ENCODE measurements at places on chromosomes 2 and 18. TPM values are rescaled to one million over a fixed set of nuclear protein-coding genes. Genes with fewer than 3 reads are reported as not detected.
A peak's percentile ranks its signal among the peaks of the same experiment; 100 is the strongest.

GRCh38 chr2:217950401-217950871, 52.4 kb downstream of the TNS1 start:
- no peak for DNase-seq

GRCh38 chr2:152647552-152647951, 69.7 kb downstream of the PRPF40A start:
- DNase-seq: no peak

DNA sequence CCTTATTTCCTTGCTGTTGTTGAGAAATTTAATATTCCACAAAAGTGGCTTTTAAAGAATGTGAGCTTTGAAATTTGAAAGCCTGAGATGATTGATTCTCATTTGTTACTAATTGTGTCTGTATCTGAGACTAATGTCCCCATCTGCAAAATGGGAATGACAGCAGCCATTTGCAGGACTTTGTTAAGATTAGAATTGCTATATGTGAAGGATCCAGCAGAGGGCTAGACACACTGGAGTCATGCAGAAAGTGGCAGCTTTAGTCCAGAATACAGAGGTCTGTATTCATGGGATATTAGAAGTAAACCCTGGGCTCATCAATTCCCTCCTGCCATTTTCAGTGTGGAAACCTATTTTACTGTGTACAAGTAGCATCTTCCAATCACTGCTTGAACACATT, 296.5 kb upstream of the GYPC start:
- peak; percentile 15 for DNase-seq

- no peak for DNase-seq
Measured at GRCh38 chr2:116586328-116586689, 1228.2 kb upstream of the DDX18 start.

DNA sequence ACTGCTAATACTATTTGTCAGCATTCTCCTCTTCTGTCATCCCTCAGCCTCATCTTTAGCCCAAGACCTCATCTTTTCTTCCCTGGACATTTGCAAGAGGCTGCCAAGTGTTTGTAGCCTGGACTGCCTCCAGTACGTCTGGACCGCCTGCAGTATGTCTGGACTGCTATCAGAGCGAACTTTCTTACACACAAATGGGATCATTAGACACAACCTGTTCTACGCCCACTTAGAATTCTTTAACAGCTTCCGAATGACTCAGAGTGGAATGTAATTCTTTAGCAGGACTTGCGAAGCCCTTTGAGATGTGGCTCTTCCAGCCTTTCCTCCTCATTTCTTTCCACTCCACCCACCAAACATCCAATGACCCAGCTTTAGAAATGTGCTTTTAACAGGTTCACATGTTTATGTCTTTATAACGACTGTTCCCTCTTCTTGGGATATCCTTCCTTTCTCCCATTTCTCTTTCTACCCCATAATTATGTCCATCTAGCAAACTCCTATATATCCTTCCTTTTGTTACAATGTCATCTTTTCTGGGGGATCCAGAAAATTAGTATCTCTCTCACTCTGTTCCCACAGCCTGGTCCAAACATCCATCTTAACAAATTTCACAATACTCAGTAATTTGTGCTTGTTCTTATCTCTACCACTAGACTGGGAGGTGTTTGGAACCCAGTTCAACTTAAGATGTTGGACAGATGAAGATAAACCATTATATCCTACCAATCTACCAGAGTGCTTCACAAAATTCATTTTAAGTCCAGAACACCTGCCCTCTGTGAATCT, 171.3 kb upstream of the PGAP1 start:
- DNase-seq: no peak

Gene GPR75
- polyA plus RNA-seq: 1.9 TPM

Gene STARD6
- polyA plus RNA-seq: not detected

Gene NCOA1
- 8.4 TPM for polyA plus RNA-seq

DNA sequence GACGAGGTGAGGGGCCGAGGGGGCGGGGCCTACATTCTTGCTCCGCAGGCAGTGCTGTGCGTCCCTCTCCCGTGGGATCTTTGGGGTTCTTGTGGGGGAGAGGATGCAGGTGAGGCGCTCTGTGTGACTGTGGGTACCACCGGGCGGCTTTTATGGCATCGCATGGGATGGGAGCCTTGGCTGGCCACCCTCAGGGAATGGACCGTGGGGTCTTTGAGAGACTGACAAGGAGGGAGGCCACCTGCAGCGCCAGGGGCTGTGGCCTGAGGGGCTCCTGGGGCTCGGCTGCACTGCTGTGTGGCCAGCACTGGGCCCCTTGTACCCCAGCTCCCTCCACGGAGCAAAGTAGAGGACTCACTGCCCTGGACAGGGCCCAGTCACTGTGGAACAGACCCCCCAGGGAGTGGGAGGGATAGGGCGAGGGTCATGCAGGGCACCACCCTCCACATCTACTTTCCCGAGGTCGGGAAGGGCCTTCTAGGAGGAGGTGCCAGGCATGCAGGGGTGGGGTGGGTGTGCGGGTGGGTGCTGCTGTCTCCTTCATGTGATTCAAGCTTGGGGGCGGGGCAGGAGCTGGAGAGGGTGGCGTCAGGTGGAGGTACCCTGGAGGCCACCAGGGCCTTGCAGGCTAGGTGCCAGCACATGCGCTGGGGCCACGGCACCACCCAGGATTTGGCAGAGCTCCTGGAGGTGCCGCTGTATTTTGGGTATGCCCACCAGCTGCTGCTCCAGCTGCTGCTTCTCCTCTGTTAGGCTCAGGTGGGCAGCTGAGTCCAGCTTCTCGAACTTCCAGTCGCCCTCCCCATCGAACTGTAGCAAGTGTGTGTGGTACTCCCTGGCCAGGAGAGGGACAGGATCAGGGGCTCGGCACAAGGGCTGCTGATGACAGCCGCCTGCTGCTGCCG, 1072.4 kb downstream of the RPIA start:
- DNase-seq: no peak

Gene SLC5A7
- polyA plus RNA-seq: not detected

- peak; percentile 56 for DNase-seq
Measured at GRCh38 chr2:174263997-174264396, 15.7 kb upstream of the OLA1 start.

Gene CHRNG
- polyA plus RNA-seq: not detected

DNA sequence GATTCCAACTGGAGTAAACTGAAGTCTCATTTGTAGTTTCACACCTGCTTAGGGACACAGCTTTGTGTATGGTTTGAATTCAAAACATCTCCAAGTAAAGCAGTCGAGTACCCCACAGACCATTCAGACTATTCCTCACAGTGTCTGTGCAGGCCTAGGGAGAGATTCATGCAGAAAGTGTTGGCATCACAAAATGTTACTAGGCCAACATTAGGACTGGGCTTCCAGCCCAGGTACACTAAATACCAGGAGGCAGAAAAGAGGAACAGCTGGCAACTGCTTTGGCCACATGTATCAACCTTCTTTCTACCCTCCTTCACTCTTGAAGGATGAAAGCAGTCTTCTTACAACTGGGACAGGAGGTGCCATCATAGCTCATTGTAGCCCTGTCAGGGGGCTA, 270.4 kb upstream of the TMEFF2 start:
- no peak for DNase-seq

DNA sequence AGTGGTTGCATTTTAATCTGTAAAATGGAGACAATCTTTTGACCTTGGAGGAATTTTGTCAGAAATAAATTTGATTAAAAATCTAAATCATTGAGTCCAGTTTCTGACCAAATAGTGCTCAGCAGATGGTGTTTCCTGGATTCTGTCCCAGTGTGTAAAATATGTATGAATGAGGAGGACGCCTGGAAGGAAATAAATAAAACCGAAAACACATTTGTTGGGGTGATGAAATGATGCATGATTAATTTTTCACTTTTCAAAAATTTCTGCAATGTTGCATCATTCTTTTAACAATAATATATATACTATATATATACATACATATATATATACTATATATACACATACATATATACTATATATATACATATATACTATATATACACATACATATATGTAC, 261.1 kb upstream of the TRIB2 start:
- DNase-seq: no peak

GRCh38 chr2:73414696-73415095, 29.1 kb downstream of the ALMS1 start:
- no peak for DNase-seq

GRCh38 chr2:213237787-213238186, 46.5 kb upstream of the SPAG16 start:
- DNase-seq: no peak

DNA sequence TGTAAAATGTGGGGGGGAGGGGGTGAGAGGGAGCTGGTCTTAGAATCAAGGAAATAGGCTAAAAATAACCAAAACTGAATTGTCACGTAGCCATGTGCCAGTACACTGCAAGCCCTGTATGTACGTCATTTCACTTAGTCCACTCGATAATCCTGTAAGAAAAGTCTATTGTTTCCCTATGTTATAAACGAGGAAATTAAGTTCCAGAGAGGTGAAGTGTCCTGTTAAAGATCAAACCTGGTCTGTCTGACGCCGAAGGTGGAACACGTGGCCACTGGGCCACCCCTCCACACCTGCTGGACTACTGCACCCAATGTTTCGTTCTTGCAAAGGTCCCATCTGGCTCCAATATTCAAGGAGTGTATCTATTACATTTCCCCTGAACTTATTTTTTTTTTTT, 29.6 kb downstream of the TFCP2L1 start:
- no peak for DNase-seq

- DNase-seq: no peak
Measured at GRCh38 chr2:136207030-136207623, 89.2 kb upstream of the CXCR4 start.

Gene FAM210A
- 17.9 TPM for polyA plus RNA-seq

GRCh38 chr2:73263540-73264331, 20.5 kb downstream of the FBXO41 start:
- no peak for DNase-seq

GRCh38 chr2:142029974-142030373, 100.8 kb downstream of the LRP1B start:
- no peak for DNase-seq

Gene DIPK1C
- not detected for polyA plus RNA-seq

Gene ZNF2
- 4.2 TPM for polyA plus RNA-seq

Gene HOXD9
- polyA plus RNA-seq: 1.7 TPM

- no peak for DNase-seq
Measured at GRCh38 chr18:35174745-35175144, 66.1 kb upstream of the ZNF397 start.

Gene STAM2
- polyA plus RNA-seq: 13.3 TPM

Gene PAX8
- 1.5 TPM for polyA plus RNA-seq

Gene OXER1
- polyA plus RNA-seq: not detected

DNA sequence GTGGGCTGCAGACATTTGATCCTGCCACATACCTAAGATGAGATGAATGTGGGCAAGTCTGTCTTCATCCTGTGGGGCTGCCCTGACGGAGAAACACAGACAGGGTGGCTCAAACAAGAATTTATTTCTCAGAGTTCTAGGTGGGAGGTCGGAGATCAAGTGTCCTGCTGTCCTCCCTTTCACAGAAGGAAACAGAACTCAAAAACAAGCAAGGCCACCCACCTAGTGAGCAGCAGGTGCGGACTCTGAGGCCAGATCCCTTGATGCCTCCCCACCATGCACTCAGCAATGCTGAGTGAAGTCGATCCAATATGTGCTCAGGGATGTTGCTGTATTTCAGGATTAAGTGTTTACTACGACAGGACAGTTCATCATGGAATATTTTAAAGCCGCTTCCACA, 63.0 kb upstream of the SNTG2 start:
- DNase-seq: no peak

Gene TMEFF2
- 0.46 TPM for polyA plus RNA-seq

Gene COL4A4
- polyA plus RNA-seq: 1.7 TPM

Gene MARS2
- 9.5 TPM for polyA plus RNA-seq

DNA sequence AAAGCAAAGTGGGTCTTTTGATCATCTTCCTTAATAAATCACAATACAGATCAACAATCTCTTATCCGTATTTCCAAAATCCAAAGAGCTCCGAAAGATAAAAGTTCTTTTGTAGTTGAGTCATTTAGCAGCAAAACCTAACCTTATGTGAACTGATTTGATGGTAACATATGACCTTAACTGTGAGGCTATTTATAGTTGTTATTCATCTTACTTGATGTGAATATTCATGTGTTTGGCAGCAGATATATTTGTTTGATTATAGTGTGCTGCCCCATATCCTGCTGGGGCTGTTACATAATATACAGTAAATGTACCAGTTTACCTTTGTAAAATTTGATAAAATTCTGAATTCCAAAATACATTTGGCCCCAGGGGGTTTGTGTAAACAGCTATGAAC, 158.5 kb downstream of the MYO3B start:
- DNase-seq: no peak

- DNase-seq: no peak
Measured at GRCh38 chr2:124646166-124646815, 621.2 kb downstream of the CNTNAP5 start.

GRCh38 chr2:67564626-67565025, 167.5 kb downstream of the ETAA1 start:
- DNase-seq: no peak

DNA sequence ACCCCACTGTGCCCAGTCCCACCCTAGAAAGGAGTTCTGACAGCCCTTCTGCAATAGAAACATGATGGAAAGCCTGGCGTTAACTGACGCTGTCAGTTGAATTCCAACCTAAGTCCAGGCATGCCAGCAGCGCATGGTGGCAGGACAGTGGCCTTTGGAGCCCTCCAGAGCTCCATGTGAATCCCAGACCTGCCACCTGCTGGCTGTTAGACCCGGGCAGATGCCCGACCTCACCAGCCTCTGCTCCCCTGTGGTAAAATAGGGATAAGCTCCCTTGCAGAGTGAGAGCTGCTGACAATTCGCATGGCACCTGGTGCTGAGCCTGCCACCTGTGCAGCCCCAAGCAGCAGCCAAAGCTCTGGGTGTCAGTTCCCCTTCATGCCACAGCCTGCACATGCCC, 138.6 kb downstream of the LOXHD1 start:
- DNase-seq: peak; percentile 3

All from A549 (cell line).